Thoracic aorta (tissue), 2 donors: ENCODE measurements at places on chromosomes 12 and 14. TPM values are rescaled to one million over a fixed set of nuclear protein-coding genes. Genes with fewer than 3 reads are reported as not detected.
A peak's percentile ranks its signal among the peaks of the same experiment; 100 is the strongest.

CFAP251 gene
- 6.9 TPM for total RNA-seq

DNA sequence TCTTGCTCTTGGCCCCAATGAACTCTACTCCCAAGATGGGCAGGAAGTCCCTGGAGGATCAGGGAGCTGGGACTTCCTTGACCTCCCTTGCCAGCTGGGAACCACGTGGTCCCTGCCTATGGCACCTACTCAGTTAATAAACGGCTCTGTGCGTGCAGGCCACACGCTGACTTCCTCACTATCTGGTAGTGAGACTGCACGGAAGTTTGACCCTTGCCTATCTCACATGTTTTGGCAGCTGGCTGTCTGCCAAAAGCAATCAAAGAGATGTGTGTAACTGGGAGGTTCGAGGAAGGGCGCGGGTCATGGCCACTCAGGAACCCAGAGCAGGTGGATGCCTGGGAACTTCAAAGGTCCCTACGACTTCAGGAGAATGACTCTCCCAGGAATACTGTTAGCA is 57.9 kb downstream of the RFLNA start:
- no peak for DNase-seq

PLEKHG7 gene
- not detected for total RNA-seq

DNA sequence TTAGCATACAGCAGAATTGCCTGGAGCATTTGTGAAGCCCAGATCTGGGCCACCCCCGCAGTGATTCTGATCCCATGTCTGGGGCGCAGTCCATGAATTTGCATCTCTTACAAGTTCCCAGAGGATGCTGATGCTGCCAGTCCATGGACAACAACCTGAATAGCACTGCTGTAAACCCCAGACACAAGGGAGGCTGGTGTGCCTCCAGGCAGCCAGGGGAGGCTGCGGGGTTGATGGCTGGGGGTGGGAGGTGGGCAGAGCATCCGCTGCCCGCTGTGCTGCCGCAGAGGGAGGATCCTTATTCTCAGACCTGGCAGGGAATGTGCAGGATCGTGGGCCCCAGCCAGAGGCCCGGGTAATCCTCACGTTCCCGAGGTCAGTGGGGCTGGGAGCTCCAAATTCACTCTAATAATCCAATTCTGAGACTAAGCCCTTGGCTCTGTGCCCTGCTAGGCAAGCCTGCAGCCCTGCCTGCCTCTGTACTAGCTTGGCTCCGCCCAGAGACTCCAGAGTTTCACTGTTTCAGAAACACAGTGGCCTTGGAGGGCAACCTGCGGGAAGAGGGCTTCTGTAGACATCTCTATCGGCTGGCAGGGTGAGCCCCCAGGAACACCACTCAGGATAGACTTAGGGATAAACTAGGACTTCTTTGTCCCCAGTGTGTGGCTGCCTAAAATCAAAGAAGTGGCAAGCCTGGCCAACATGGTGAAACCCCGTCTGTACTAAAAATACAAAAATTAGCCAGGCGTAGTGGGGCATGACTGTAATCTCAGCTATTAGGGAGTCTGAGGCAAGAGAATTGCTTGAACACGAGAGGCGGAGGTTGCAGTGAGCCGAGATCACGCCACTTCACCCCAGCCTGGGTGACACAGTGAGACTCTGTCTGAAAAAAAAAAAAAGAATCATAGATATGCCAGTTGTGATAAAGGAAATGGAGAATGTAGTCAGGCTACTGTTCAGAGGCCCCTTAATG is 17.8 kb upstream of the MLEC start:
- DNase-seq: no peak

SALL2 gene
- total RNA-seq: 4.9 TPM

CPNE6 gene
- 1.3 TPM for total RNA-seq

DNA sequence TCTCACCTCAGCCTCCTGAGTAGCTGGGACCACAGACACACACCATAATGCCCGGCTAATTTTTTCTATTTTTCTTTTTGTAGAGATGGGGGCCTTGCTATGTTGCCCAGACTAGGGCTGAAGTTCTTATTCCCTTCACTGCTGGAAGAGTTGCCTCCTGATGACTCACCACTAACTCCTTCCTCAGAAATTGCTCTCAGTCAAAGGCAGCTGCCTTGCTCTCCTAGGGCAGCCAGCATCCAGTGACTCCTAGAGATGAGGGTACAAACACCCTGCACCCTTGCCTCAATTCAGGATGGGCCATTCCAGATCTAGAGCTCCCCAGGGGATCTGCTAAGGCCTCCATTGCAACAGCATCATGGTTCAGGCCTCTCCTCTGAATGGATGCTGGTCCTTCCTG is 54.0 kb upstream of the RASSF8 start:
- DNase-seq: no peak

TOMM20L gene
- not detected for total RNA-seq

PDE3A gene
- total RNA-seq: 110 TPM

- DNase-seq: no peak
These were observed 645.2 kb downstream of the MED13L start for GRCh38 chr12:115632308-115632707.

- DNase-seq: no peak
These were observed 229.4 kb downstream of the ERC1 start for GRCh38 chr12:1220127-1221092.

GRCh38 chr12:93808169-93808899 is 131.2 kb downstream of the CRADD start:
- DNase-seq: no peak

GRCh38 chr12:2215709-2216560 is 163.1 kb downstream of the CACNA1C start:
- no peak for DNase-seq

- DNase-seq: no peak
These were observed 55.5 kb downstream of the DUSP16 start for GRCh38 chr12:12507121-12507520.

DNA sequence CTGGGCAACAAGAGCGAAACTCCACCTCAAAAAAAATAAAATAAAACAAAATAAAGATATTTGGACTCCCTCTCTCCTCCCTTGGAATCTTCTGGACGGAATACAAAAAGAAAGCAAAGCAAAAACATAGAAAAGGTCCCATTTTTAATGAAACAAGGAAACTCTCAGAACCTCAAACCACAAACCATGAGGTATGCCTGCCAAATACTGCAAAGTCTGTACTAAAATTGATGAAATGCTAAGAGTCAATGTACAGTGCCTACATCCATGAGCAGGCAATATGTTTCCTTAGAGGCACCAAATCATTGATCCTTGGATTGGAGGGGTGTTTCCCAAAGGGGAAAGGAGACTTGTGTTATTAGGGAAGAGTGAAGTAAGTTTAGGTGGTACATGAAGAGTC is 8.2 kb upstream of the RPS6KA5 start:
- no peak for DNase-seq

GRIN2B gene
- not detected for total RNA-seq

DNA sequence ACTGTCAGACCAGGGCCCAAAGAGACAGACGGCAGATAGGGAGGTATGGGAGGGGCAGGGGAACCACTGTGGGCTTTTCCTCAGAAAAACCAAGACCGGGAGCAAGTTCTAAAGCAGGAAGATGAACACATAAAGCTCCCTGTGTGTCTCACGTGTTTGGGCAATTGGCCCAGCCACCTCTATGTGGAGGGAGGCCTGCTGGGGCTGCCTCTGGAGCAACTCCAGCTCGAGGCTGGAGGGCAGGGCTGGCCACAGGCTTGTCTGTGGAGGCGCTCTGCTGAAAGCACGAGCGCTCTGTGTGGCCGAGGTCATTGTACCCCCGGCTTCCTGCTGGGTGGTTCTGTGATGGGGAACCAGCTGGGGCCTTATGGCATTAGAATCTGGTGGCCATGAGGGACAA is 36.4 kb downstream of the TRAFD1 start:
- DNase-seq: no peak

IL31 gene
- total RNA-seq: not detected

LRRIQ1 gene
- total RNA-seq: not detected

RASSF9 gene
- 2.4 TPM for total RNA-seq

LRRC10 gene
- total RNA-seq: not detected

GRCh38 chr14:60648249-60648933 is 886 bp downstream of the SIX1 start:
- DNase-seq: no peak

DNA sequence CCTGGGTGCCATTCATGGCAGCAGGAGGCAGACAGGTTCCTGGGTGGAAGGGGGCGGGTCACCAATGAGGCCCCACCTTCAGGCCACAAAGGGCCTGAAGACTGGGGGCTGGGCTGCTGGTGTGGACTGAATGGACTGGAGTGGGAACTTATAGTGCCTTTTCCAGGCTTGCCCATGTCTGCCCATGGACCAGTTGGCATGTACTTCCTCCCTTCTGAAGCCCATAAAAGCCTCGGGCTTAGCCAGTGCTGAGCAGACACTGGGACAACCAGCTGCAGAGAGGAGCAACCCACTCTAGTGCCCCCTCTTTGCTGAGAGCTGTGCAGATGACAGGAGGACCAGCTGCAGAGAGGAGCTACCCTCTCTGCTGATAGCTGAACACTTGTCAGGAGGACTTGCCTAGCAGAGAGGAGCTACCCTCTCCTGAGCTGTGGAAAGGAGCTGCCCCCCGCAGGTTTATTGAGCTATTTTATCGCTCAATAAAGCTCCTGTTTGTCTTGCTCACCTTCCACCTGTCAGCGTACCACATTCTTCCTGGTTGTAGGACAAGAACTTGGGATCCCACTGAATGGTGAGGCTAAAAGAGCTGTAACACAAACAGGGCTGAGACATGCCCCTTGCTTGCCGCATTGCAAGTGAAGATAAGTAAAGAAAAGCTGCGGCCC is 34.0 kb downstream of the APAF1 start:
- no peak for DNase-seq

DNA sequence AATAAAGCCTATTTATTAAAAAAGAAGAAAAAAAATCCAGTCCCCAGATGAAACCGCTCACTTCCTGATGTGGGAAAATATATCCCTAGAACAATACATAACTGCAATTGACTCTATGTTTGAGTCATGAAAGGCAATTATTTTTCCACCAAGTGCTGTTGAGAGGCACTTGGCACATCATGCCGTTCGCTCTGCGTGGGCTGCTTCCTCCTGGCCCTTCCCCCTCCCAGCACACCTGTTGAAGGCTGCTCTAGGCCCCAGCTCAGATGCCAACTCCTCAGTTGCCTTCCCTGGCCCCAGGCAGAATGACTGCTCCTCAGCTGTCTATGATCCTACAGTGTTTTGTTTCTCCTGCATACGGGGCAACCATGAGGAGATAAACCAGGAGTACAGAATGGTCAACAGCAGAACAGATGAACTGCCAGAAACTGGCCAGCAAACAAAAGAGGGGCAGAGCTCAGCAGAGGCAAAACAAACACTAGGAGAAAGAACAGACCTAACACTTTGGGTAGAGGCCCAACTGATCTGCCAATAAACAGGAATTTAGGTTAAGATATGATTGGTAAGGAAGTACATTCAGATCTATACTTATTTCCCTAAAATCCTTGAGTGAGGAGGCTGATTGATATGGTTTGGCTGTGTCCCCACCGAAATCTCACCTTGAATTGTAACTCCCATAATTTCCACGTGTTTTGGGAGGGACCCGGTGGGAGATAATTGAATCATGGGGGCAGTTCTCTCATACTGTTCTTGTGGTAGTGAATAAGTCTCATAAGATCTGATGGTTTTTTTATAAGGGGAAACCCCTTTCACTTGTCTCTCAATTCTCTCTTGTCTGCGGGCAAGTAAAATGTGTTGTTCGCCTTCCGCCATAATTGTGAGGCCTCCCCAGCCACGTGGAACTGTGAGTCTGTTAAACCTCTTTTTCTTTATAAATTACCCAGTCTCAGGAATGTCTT is 58.6 kb downstream of the SLC38A1 start:
- DNase-seq: no peak

DNA sequence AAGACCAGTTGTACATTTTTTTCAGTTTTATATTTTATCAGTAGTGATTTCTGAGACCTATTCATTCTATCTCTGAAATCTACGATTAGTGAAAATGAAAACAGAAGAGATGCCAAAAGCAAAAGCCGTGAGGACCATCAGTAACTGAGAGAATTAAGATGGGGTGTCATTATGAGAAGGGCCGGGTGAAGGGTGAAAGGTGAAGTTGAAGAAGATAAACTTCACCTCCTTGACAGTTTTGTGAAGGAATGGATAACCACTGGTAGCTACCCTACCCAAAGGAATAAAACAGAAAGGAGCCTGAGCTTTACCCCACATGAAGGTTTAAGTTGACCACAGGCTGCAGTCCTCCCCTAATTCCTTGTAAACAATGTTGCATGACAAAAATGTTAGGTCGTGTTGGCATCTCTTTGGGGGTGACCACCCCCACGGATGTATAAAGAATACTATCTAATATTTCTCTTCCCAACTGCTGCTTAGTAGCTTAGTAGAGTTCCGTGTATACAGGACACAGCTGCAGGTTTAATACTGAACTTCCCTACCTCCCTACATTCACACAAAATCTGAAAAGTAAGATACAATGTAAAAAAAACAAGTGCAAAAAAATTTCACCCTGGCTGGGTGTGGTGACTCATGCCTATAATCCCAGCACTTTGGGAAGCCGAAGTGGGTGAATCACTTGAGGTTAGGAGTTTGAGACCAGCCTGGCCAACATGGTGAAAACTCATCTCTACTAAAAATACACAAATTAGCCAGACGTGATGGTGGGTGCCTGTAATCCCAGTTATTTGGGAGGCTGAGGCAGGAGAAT is 23.9 kb downstream of the GPR19 start:
- no peak for DNase-seq

- no peak for DNase-seq
These were observed 410.4 kb upstream of the NOVA1 start for GRCh38 chr14:27008187-27008586.

TSPAN19 gene
- not detected for total RNA-seq

GRCh38 chr12:132771126-132771838 is 9.7 kb upstream of the ANKLE2 start:
- no peak for DNase-seq

- no peak for DNase-seq
These were observed 411.6 kb downstream of the CCER1 start for GRCh38 chr12:90543374-90543773.

GRCh38 chr12:28443337-28443736 is 253.1 kb downstream of the CCDC91 start:
- no peak for DNase-seq

DNA sequence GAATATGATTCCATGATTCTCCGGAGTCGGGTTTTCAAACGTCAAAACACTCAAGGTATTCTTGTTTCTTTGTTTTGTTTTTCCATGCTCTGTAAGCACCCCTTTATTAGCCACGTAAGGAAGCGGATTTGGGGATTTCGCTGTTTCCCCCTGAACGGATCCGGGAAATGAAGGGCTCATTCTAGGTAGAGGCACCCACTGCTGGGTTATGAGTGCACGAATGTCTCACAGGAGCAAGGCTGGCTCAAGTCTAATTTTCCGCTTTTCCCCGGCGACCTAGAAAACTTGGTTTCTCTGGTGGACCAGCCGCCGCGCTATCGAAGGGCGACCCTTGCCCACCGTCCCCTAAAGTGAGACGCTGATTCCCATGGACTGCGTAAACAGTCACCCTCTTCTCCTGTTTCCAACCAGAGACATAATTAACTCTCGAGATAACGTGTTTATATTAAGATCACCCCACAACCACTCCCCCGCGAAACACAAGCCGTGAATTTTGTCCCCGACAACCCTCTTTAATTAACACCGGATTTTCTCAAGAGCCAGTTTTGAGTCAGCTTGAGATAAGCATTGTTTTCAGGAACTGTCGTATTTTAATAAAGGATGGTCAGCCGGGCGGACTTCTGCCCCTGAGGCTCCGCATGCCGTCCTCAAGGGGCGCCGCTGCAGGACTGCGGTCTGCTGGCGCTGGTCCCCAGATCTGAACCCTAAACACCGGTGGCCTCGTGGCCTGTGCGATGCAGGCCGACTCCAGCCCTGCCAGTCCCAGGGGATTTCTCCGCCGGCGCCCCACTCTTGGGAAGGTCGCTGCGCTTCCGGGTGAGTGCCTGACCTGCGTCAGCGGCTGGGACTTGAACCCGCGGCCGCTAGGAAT is 515 bp upstream of the ABCC9 start:
- no peak for DNase-seq

- DNase-seq: peak; percentile 55
These were observed 235 bp downstream of the RAB2B start for GRCh38 chr14:21476523-21476924.

MANSC1 gene
- total RNA-seq: 38.1 TPM
